ENCODE measurements at places on chromosomes 1 and 21.

DNA sequence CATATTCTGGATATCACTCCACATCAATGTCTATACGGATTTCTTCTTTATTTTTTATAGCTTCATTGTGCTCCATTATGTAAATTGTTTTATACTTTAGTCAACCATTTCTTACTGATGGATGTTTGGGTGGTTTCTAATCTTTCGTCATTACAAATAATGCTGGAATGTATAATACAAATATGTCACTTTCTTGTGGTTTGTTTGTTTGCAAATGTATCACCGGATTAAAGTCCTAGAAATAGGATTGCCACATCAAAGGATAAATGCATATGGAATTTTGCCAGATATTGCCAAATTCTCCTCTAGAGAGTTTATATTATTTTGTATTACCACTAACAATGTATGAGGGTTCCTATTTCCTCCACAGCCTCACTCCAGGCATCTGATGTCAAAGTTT, 48.7 kb upstream of the PRDM2 start:
- no peak for DNase-seq

- DNase-seq: no peak
These were observed 82.6 kb downstream of the MAB21L3 start for GRCh38 chr1:116193768-116194167.

GRCh38 chr1:168421399-168422004, 122.3 kb downstream of the XCL2 start:
- no peak for DNase-seq

- DNase-seq: no peak
These were observed 126.2 kb upstream of the ETS2 start for GRCh38 chr21:38679534-38679933.

DNA sequence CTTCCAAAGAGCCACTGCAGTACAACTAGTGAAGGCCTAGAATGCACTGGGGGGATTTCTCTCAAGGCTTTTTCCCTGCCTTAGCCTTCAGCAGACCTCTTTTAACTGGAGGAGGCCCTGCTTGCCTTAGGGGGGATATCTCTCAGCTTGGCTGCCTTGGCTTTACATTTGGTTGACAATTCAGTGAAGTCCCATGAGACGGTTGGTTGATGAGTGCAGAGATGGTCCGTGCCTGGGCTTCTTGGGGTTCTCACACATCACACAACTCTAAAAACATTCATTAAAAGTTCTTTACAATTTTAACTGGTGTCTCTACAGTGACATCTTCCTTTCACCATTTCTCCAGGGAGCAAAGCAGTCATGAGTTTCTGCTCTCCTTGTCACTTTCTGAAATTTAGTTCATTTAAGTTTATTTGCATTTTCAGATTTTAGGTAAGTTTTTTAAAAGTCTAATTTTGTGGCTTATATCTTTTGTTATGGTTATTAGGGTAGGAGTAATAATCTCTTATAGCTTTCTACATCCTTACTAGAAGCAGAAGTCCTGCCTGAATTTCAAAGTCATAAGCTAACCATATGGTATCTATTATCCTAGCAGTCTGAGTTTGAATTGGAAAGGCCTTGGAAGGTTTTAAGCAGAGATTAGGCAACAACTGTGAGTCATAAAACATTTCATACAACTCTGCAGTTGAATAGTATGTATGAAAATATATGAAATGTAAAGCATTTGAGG, 487.6 kb downstream of the DPYD start:
- no peak for DNase-seq

All from activated naive CD4-positive, alpha-beta T cell treated with anti-CD3 and anti-CD28 coated beads, Interleukin-2, amount 50 U/mL, for 16 hours (primary cell).